Pancreas (tissue), 10 donors: ENCODE measurements at places on chromosomes 1 and 21. TPM values are rescaled to one million over a fixed set of nuclear protein-coding genes. Genes with fewer than 3 reads are reported as not detected.

GRCh38 chr1:226268421-226269124, 40.4 kb downstream of the LIN9 start:
- no peak overlapping the region for H3K4me3 ChIP-seq
- H3K4me1 ChIP-seq = peaks cover 9% of the 10 kb centered on the region
- H3K27me3 ChIP-seq = no peaks in the 10 kb centered on the region
- no peaks in the 10 kb centered on the region for H3K36me3 ChIP-seq
- no peak for DNase-seq
- no peak overlapping the region for H3K27ac ChIP-seq

GRCh38 chr1:9551984-9552383, 12.7 kb downstream of the SLC25A33 start:
- no peak overlapping the region for H3K27ac ChIP-seq
- no peak overlapping the region for H3K4me3 ChIP-seq
- no peaks in the 10 kb centered on the region for H3K4me1 ChIP-seq
- no peak for DNase-seq
- no peaks in the 10 kb centered on the region for H3K36me3 ChIP-seq
- no peaks in the 10 kb centered on the region for H3K27me3 ChIP-seq

DNA sequence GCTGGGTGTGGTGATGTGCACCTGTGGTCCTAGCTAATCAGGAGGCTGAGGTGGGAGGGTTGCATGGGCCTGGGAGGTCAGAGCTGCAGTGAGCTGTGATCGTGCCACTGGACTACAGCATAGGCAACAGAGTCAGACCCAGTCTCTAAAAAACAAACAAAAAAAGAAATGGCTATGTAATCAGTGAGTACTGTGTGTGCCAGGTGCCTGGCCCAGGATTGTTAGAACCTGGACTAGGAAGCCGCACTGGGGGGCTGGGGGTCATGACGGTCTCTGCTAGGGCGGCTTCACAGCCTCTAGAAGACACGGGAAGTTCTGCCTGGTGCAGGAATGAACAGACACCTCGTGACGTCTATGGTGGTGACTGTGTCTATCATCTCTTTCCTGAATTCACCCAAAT, 8.5 kb downstream of the TMEM9 start:
- H3K4me1 ChIP-seq = no peaks in the 10 kb centered on the region
- H3K27me3 ChIP-seq = no peaks in the 10 kb centered on the region
- no peak overlapping the region for H3K4me3 ChIP-seq
- no peak overlapping the region for H3K27ac ChIP-seq

- H3K27me3 ChIP-seq = no peaks in the 10 kb centered on the region
- no peaks in the 10 kb centered on the region for H3K36me3 ChIP-seq
- H3K27ac ChIP-seq = peak overlapping the region; percentile 2
- H3K4me1 ChIP-seq = peaks cover 8% of the 10 kb centered on the region
These were observed 21.1 kb upstream of the ETS2 start for GRCh38 chr21:38784458-38785266.

SDE2 gene
- 9.5 TPM for total RNA-seq

DNA sequence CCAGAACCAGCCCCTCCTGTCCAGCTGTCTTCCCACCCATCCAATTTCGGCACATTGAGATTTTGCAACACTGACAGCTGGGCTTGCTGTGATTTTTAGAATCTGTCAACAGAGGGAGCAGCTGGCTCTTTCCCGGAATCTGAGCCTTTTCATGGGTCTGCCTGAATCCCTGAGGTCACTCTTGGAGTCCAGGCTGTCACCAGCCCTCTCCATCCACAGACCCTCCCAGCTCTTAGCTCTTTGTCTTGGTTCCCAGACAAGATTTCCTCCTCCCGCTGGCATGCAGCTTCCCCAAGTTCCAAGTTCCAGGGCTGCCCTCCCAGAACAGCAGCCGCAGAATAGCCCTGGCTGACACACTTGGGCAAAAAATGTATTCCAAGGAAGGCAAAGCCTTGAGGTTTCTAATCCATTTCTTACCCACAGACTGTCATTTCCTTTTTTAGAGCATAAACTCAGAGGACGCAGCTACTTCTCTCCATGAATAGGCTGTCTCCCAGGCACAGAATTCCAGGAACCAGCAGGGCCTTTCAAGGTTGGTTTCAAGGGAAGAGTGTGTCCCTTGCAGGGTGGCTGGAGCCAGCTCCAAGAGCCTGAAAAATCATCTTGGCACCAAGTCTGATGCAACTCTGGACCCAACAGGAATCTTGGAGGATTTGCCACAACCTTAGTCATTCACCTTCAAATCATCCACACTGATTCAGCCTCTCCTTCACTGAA, 7.1 kb upstream of the TMEM61 start:
- no peak overlapping the region for H3K27ac ChIP-seq
- H3K27me3 ChIP-seq = no peaks in the 10 kb centered on the region
- DNase-seq = no peak
- no peaks in the 10 kb centered on the region for H3K36me3 ChIP-seq
- no peaks in the 10 kb centered on the region for H3K4me1 ChIP-seq

- H3K27ac ChIP-seq = no peak overlapping the region
- H3K36me3 ChIP-seq = no peaks in the 10 kb centered on the region
- DNase-seq = no peak
- no peaks in the 10 kb centered on the region for H3K4me1 ChIP-seq
- no peaks in the 10 kb centered on the region for H3K27me3 ChIP-seq
These were observed 100.8 kb upstream of the DNAH14 start for GRCh38 chr1:224828691-224829090.

GRCh38 chr1:84913555-84913892, 20.5 kb upstream of the LPAR3 start:
- H3K27me3 ChIP-seq = no peaks in the 10 kb centered on the region
- peak overlapping the region; percentile 14 for H3K4me3 ChIP-seq
- H3K4me1 ChIP-seq = peaks cover 14% of the 10 kb centered on the region
- H3K36me3 ChIP-seq = no peaks in the 10 kb centered on the region

LCE1A gene
- total RNA-seq = not detected

DNA sequence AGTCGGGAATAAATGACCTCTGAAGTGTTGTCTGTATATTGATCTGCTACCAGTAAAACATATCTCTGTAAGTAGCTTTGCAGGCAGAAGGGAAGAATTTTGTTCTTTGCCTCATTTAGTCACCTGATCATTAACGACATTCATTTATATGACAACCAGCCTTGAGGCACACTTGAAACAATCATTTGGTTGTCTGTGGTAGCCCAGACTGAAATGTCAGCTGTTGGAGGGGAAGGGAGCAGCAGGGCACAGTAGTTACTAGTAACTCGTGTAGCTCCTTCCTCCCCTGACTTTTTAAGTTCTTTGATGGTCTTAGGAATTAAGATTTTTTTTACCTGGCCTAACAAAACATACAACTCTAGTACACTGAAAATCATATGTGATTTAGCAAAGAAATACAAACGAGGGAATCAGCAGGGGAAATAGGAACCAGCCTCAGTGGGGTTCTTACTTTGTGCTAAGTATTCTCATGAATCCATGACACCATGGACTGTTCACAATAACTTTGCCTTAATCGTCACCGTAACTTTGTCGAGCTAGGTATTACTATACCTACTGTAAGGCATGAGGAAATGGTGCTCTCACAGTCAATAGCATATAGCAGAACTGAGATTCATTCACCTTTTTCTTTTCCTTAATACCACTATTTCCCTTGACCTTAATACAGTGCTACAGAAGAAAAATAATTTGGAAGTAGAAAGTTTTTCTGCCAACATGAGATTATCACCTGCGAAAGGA, 6.4 kb downstream of the IL12RB2 start:
- no peak overlapping the region for H3K4me3 ChIP-seq
- no peaks in the 10 kb centered on the region for H3K4me1 ChIP-seq
- H3K27me3 ChIP-seq = no peaks in the 10 kb centered on the region
- no peaks in the 10 kb centered on the region for H3K36me3 ChIP-seq
- H3K27ac ChIP-seq = no peak overlapping the region
- DNase-seq = no peak

NBPF26 gene
- 4.3 TPM for total RNA-seq

GRCh38 chr1:245516284-245516759, 361.5 kb downstream of the KIF26B start:
- H3K4me1 ChIP-seq = no peaks in the 10 kb centered on the region
- no peak overlapping the region for H3K27ac ChIP-seq
- no peaks in the 10 kb centered on the region for H3K36me3 ChIP-seq
- H3K27me3 ChIP-seq = no peaks in the 10 kb centered on the region

DNA sequence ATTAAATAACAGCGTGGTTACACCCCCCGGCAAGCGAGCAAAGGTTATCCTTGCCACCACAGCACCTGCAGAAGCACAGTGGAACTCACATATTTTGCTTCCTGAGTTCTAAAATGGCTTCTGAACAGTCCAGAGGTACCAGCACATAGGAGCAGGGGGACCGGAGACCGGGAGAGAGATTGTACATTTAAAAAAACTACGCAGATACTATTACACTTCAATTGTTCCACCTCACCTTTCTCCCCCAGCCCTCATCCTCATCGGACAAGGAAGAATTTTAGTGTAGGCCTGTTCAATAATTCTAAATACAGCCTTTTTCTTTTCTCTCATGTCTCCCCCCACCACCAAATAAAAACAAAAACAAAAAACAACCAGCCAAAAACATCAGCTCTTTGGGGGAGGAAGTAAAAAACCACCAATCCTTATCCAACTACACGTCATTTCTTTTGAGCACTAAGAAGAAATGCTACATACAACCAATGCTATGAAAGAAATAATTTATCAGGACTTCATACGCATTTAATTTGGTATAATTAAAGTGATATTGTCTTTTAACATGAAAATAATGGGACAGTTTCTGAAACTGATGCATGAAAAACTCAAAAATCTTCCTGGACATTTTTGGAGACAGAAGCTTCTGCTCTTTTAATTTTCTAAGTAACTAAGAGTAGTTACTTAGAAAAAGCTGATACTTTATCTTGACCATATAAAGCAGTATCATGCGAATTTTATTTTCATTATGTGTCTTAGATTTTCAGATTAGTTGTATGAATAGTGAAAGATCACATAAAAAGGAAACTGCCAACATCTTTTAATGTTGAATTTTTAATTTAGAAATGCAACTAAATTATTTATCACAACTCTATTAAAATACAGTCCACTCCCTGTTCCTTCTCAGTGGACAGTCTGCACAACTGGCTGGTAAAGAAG, 9.1 kb downstream of the CDKN2C start:
- peak overlapping the region; percentile 94 for H3K27ac ChIP-seq
- DNase-seq = peak; percentile 29
- no peaks in the 10 kb centered on the region for H3K27me3 ChIP-seq
- peak overlapping the region; percentile 76 for H3K4me3 ChIP-seq

DNA sequence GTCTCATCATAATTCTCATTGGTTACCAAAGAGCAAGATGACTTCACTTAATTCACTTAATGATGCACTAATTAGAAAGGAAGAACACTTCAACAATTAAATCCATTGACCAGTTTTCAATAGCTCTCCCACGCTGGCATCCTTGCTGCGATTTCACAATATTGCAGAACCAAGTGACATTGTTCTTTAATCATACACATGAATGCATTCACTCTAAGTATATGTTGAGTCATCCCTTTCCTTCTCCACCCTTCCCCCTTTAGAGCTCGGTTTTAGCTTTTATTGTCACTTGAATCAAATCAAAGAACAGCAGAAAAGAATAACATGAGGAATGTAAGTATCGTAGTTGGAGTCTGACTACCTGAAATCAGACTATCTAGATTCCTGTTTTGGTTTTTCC, 233.6 kb upstream of the FMN2 start:
- no peaks in the 10 kb centered on the region for H3K27me3 ChIP-seq
- DNase-seq = no peak
- H3K4me1 ChIP-seq = peaks cover 7% of the 10 kb centered on the region
- no peaks in the 10 kb centered on the region for H3K36me3 ChIP-seq
- no peak overlapping the region for H3K4me3 ChIP-seq

ERG gene
- total RNA-seq = 4.6 TPM

C1orf226 gene
- 2.2 TPM for total RNA-seq

DNA sequence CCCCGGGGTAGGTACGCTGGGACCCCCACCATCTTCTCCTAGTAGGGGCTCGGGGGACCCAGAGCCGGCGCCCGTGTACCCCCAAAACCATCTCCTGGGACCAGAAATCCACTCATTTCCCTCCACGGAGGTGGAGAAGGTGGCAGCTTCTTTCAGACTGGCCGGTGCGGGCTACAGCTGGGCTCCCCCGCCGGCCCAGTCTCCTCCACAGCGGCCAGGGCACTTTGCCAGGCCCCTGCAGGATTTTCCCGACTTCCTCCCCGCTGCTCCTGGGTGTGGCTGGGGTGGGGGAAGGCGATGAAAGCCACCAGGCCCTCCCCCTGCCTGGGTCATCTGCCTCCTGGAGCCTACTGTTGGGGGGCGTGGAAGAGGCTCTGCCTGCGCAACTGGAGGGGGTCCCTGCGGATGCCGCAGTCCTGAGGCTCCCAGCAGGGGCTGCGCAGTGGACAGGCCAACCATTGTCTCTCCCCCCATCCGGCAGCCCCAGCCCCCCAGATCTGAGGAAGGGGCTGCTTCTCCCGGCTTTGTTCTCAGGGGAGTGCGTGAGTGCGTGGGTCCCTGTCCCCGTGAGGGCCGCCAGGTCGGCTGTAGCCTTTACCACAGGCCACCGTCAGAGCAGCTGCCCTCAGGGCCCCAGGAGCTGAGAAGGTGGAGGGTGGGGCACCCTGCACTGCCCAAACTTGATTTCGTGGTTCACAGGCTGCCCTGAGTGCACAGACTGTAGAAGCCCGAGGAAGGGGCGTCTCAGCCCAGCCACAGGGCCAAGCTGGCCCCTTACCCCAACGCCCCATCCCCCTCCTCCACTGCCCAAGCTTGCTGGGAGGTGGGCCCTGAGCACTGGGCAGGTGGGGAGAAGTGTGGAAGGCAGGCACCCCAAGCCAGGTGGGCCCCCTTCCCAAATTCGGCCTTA, 1.3 kb downstream of the AGRN start:
- DNase-seq = no peak
- peaks cover 6% of the 10 kb centered on the region for H3K4me1 ChIP-seq
- no peaks in the 10 kb centered on the region for H3K36me3 ChIP-seq
- H3K27ac ChIP-seq = peak overlapping the region; percentile 78

GRCh38 chr21:45497846-45498645, 44.2 kb downstream of the SLC19A1 start:
- no peaks in the 10 kb centered on the region for H3K27me3 ChIP-seq
- H3K27ac ChIP-seq = no peak overlapping the region
- H3K4me3 ChIP-seq = no peak overlapping the region
- DNase-seq = no peak
- no peaks in the 10 kb centered on the region for H3K4me1 ChIP-seq

DNA sequence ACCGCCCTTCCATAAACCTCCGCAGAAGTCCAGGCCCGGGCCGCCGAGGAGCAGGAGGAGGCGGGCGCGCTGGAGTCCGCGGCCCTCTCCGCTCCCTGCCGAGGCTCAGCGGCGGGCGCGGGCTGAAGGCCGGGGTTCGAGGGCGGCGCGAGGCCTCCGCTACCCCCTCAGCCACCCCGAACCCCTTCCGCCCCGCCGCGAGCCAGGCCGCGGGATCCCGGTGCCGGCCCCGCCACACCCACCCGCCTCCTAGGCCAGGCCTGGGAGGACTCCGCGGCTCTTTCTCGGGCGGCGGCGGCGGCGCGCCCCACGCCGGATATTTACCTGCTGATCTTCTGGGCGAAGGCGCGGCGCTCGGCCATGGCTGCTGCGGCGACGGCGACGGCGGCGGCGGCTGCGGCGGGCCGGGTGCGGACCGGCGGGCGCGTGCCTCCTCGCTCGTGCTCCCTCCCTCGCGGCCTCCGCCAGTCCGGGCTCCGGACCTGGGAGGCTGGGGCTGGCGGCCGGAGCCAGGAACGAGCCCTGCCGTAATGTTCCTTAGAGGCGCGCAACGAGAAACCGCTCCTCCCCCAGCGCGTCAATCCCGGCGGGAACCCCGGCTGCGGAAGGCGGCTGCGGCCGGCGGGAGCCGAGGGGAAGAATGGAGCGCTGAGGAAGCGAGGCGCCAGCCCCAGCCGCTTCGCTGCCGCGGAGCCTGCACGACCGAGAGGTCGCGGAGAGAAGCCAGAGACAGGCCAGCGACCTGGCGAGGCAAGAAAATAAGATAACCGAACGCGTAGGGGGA, at the start of gene DOCK7:
Gene DOCK7, minus strand, starts transcription at position 484 of the 784 bp plus-strand sequence. Its CDS starts 122 bp downstream, at position 362.
- peaks cover 34% of the 10 kb centered on the region for H3K4me1 ChIP-seq
- DNase-seq = peak; percentile 73
- peak within 1 kb of the TSS; percentile 85 for H3K27ac ChIP-seq
- no peaks in the 10 kb centered on the region for H3K36me3 ChIP-seq
